ENCODE measurements at places on chromosomes 7 and 10.

- peak; percentile 45 for DNase-seq
Measured at GRCh38 chr7:158655931-158656441, 48.6 kb downstream of the NCAPG2 start.

DNA sequence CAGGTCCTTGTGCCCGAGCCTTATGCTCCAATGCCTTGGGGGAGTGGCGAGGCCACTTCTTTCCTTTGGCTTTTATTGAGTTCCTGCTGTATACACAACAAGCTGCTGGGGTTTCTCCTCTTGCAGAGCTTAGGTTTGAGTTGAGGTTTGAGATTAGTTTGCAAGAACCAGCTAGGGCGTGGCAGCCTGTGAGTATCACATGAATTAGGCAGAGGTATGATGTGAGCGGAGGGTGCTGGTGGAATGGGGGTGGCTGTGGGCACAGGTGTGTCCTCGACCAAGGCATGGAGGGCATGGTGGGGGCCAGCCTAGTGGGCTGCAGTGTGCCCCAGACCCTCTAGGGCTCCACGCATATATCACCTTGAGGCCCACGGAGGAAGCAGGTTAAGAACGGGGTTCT, 123.3 kb downstream of the DOCK1 start:
- no peak for DNase-seq

DNA sequence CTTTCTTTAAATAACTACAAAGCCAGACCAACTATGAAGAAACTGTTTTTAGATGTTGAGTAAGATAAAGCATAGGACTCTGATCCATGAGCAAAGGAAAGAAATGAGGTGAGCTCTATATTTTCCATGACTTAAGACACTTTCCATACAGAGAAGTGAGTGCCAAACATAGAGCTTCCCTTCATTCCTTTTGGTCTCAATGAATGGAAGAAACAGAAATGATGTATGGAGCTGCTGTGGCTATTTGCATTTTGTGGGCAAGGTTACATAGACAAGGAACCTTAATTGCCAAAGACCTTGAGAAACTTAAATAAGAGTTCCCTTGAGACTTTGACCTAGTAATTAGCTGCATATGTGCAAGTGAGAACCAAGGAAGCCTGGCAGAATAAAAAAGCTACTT, 1152.2 kb downstream of the XPNPEP1 start:
- no peak for DNase-seq

DNA sequence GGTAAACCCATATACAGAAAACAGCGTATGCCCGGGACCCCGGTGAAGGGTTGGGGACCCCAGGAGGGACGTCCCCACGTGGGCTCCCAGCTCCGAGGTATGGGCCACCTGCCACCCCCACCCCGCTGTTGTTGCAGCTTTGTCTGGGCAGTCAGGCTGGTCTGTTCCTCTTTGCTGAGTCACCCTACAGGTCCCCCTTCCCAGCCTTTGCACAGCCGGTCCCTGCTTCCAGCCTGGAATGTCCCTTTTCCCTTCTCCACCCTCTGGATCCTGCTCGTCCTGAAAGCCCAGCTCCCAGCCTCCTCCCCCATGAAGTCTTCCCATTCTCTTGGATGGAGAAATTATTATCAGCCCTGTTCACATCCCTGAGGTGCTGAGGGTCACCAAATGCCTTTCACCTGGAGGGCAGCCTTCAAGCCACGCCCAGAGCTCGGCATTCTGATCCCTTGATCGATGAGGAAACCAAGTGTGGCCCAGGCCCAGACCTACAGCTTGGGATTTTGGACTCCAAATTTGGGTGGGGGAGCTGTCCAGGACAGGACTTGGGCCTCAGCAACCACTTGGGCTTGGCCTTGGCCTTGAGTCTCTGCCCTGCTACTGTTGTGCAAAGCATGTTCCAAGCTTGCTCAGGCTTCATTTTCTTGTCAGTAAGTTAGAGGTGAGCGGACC, 2.6 kb downstream of the CLDN4 start:
- DNase-seq, result no peak

DNA sequence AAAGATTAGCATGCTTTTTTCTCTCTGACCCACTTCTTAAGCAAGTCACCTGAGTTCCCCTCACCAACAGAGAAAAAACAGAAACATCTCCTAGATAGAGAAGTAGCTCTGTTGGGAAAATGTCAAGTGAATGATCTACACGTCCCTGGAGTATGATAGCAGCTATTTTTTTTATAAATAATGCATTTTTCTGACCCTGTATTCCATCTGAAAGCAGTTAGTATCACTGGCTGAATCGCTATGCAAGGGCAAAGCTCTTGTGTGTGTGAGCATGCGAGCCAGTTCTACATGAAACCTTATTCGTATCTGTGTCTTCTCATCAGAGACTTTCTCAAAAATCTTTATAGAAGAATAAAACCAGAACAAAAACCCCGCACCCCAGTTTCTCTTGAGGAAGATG, 8.2 kb downstream of the ANKMY2 start:
- no peak for DNase-seq

DNA sequence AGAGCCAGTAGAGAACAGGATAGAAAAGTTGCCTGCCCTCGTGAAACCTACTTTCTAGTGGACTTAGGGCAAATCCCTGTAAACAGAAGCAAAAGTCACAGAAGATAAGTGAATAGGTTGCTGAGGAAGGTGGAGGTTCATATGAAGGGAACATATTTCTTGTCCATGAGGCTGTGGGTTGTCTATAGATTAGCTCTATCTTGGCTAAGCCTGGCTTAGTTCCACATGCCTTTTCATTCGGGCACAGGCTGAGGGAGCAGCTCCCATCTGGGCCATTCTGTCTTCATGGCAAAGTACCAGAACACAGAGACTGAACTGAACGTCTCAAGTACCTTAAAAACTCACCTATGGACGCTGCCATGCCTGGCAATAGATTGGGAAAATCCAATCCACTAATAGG, 45.3 kb downstream of the BZW2 start:
- DNase-seq, result no peak

DNA sequence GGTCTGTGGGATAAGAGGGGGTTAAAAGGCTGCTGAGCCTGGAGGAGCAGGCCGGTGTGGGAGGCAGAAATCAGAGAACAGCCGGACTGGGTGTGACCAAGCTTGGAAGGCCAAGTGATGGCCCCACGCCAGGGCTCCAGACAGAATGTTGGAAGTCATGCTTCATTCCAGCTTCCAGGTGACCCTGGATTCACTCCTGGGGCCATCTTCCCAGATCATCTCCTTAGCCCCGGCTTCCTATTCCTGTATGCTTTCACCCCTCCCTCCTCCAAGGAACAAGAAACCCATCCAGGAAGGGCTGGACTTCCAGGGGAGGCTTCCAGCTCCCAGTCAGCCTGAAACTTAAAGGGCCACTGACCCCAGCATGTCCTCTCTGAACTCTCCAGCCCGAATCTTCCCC, 1.0 kb downstream of the INMT start:
- no peak for DNase-seq

Data from CD4-positive, alpha-beta T cell treated with Interleukin-4 for 4 hours (primary cell).